Memory B cell (primary cell): ENCODE measurements at places on chromosomes 4 and X.

GRCh38 chr4:154452798-154453346 is 38.7 kb downstream of the DCHS2 start:
- peaks cover 1% of the 10 kb centered on the region for H3K36me3 ChIP-seq
- H3K4me1 ChIP-seq, result no peaks in the 10 kb centered on the region
- peaks cover 5% of the 10 kb centered on the region for H3K27me3 ChIP-seq

GRCh38 chr4:77044461-77045150 is 31.2 kb downstream of the CCNI start:
- peaks cover 12% of the 10 kb centered on the region for H3K36me3 ChIP-seq
- H3K4me1 ChIP-seq, result peaks cover 3% of the 10 kb centered on the region
- H3K27me3 ChIP-seq, result no peaks in the 10 kb centered on the region
- no peak overlapping the region for H3K4me3 ChIP-seq
- no peak for DNase-seq
- peak overlapping the region; percentile 7 for H3K27ac ChIP-seq

DNA sequence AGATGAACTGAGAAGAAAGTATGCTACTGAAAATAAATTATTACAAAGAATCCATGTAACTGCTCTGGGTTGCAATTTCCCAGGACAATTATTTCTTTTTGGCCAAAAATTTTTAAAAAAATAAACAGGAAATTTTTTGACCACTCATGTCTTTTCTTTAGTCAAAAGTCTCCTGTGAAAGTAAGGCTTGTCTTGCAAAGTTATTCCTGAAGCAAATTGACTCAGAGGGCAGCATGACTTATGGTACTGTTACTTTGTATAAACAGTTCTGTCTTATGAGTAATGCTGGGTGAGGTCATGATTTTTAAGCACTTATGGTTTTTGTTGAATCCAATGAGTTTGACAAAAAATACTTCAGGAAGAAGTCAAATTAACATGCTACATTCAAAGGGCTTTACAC is 292.8 kb upstream of the ARSJ start:
- H3K27ac ChIP-seq, result no peak overlapping the region
- no peak overlapping the region for H3K4me3 ChIP-seq

DNA sequence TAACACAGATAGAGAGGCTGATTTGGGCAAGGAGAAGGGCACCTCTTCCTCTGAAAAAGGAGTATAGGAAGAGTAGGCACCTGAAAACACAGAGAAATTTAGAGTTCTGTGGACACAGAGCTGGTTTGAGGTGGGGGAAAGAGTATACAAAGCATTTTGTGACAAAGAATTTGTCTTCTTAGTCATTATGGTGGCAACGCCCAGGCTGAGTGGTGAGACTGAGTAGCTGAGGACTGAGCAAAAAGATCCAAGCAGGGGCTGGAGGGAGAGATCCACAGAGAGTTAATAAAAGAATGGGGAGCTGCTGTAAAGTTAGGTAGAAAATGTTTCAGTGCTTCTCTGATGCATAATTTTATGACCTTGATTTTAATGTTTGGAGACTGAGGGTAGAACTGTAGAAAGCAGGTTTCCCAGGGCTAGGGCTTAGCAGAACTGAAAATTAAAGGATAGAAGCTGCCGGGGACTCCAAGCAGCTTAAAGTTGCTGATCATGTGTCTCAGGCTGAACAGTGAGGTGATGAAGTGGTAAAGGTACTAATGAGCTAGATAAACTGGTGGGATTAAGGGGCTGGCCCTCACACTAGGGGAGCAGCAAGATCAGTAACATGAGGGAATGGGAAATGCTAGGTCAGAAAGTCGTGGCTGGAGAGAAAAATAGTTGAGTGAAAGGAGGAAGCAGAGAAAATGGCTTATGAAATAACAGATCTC is 118.9 kb downstream of the CEP44 start:
- H3K4me3 ChIP-seq, result no peak overlapping the region
- no peaks in the 10 kb centered on the region for H3K36me3 ChIP-seq
- peaks cover 6% of the 10 kb centered on the region for H3K27me3 ChIP-seq
- no peak overlapping the region for H3K27ac ChIP-seq

GRCh38 chr4:94411296-94411695 is 40.4 kb upstream of the PDLIM5 start:
- H3K4me3 ChIP-seq, result no peak overlapping the region
- H3K36me3 ChIP-seq, result no peaks in the 10 kb centered on the region
- no peak overlapping the region for H3K27ac ChIP-seq

DNA sequence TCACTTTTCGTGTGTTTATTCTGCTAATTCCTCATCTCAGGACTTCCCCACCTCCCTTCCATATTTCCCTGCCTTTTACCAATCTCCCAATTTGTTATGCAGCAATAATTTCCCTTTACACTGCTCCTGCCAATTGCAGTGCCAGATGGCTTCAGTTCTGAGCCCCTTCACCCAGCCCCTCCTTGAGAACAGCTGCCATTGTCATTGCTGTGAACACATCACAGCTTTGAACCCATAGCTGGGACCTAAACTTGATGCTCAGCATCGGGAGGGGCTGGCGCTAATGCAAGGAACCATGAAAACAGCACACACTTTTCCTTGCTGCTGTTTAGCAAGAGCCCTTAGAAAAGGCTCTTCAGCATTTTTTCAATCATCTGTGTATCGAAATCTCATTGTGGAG is 104.9 kb downstream of the ALPK1 start:
- no peaks in the 10 kb centered on the region for H3K4me1 ChIP-seq
- H3K27me3 ChIP-seq, result no peaks in the 10 kb centered on the region
- DNase-seq, result no peak

GRCh38 chr4:130985371-130985770 is 1889.4 kb downstream of the C4orf33 start:
- H3K27ac ChIP-seq, result no peak overlapping the region
- no peak overlapping the region for H3K4me3 ChIP-seq
- H3K36me3 ChIP-seq, result no peaks in the 10 kb centered on the region
- H3K27me3 ChIP-seq, result no peaks in the 10 kb centered on the region
- no peaks in the 10 kb centered on the region for H3K4me1 ChIP-seq

DNA sequence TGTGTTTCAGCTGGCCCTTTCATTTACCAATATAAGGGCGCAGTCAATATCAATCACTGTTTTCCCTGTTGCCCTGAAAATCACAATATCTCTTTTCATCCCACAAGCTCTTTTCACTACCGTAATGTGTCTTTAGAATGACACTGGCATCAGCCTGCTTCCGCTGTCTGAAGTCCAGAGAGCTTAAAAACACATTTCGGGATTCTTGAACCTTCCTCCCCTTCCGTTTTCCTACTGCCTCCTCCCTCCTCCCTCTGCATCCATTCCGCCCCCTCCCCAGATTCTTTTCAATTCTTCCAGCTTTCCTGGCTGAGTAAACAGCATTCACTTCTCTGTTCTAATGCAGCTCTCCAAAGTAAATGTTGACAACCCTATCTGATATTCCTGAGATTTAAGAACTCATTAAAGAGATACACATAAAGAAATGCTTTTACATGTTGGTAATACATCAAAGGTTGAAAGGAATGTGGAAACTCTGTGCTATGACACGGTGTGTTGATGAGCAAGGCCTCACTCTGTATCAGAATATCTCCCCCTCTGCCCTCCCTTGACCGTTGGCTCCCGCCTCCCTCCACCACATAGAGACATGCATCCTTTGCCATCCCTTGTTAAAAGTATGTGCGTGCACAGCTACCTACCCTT is 83.5 kb upstream of the SPRY1 start:
- H3K27me3 ChIP-seq, result no peaks in the 10 kb centered on the region
- H3K4me1 ChIP-seq, result no peaks in the 10 kb centered on the region
- no peak overlapping the region for H3K4me3 ChIP-seq
- peaks cover 26% of the 10 kb centered on the region for H3K36me3 ChIP-seq
- H3K27ac ChIP-seq, result no peak overlapping the region

DNA sequence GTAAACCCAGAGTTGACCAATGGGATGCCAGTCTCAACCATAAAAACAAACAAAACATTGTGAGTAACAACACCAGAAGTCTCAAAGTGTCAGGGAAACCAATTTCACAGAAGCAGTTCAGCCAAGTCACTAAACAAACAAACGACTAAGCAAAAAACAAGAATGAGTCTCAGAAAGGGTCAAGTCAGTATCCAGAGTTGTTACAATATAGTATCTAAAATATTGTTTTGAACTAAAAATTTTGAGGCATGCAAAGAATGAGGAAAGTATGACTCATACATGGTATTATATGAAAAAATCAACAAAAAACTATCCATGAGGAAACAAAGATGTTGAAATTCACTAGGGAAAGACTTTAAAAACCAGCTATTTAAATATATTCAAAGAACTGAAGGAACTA is 70.6 kb downstream of the AR start:
- DNase-seq, result no peak
- no peaks in the 10 kb centered on the region for H3K4me1 ChIP-seq
- no peaks in the 10 kb centered on the region for H3K36me3 ChIP-seq

GRCh38 chr4:12319765-12320164 is 891.1 kb upstream of the HS3ST1 start:
- H3K4me3 ChIP-seq, result no peak overlapping the region
- no peaks in the 10 kb centered on the region for H3K36me3 ChIP-seq
- DNase-seq, result no peak
- H3K27me3 ChIP-seq, result no peaks in the 10 kb centered on the region
- H3K27ac ChIP-seq, result no peak overlapping the region
- H3K4me1 ChIP-seq, result no peaks in the 10 kb centered on the region

- peaks cover 6% of the 10 kb centered on the region for H3K27me3 ChIP-seq
- H3K4me3 ChIP-seq, result no peak overlapping the region
- no peaks in the 10 kb centered on the region for H3K36me3 ChIP-seq
- no peaks in the 10 kb centered on the region for H3K4me1 ChIP-seq
- H3K27ac ChIP-seq, result no peak overlapping the region
Observed at GRCh38 chr4:129254526-129254925, 158.6 kb downstream of the C4orf33 start.

DNA sequence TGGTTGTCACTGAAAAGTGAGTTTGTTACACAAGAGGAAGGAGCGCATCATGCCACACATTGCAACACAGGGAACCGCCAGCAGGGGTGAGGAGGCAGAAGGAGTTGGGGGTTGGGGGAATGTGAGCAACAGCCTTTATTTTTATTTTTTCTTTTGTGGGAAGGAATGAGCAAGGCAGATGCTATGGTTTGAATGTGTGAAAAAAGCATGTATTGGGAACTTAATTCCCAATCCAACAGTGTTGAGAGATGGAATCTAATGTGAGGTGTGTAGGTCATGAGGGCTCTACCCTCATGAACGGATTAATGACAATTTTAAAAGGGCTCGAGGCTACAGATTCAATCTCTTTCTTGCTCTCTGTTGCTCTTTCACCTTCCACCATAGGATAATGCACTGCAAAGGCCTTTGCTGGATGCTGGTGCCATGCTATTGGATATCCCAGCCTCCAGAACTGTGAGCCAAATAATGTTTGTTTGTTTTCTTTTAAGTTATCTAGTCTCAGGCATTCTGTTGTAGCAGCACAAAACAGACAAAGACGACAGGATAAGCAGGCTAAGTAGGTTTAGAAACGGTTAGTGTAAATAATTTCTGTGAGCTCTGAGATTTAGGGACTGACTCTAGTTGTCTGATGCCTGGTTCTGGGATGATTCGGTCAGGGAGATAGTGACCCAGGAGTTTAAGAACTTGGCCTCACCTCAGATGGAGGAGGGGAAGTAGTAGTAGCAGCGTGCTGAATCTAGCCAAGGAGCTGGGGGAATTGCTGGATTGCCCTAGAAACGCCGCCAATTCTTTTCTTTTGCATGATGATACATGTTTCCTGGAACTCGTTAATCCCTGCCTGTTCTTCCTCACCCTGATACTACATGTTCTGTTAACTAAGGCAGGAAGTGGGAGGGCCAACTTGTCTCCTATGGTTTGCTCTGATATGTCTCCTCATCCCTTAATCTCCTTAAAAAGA is 156.6 kb upstream of the CTSO start:
- no peak for DNase-seq
- no peak overlapping the region for H3K4me3 ChIP-seq
- no peaks in the 10 kb centered on the region for H3K4me1 ChIP-seq
- no peaks in the 10 kb centered on the region for H3K36me3 ChIP-seq

DNA sequence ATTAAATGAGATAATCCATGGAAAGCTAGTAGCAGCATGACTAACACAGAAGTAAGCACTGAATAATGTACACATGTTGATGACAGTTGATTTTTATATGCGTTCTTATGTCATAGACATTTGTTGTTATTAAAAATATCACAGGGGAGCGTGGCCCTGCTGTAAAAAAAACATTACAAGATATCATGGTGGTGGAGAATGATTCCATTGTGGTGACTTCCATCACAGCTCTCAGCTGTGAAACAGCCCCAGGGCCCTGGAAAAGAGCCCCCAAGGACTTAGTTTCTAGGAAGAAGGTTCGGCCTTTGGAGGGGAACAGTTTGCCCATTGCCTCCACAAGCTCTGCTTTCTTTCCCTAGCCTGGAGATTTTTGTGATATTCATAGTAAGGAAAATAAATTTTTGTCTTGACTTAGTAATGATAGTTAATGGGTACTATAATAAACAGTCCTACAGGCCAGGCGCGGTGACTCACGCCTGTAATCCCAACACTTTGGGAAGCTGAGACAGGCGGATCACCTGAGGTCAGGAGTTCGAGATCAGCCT is 49.9 kb downstream of the FAM114A1 start:
- H3K4me1 ChIP-seq, result peaks cover 13% of the 10 kb centered on the region
- no peaks in the 10 kb centered on the region for H3K27me3 ChIP-seq
- H3K36me3 ChIP-seq, result peaks cover 5% of the 10 kb centered on the region
- DNase-seq, result no peak
- no peak overlapping the region for H3K4me3 ChIP-seq
